A549 treated with CORT108297 at 1 μM for 4 hours (cell line): ENCODE measurements at places on chromosomes 16 and 17. TPM values are rescaled to one million over a fixed set of nuclear protein-coding genes. Genes with fewer than 3 reads are reported as not detected.

TMEM100 gene
- not detected in 5 replicates for total RNA-seq

TNS4 gene
- total RNA-seq: 118 to 182 TPM (median 158 TPM) in 5 replicates

ZNF750 gene
- not detected in 5 replicates for total RNA-seq

STX8 gene
- 56.1 to 81.5 TPM (median 59.7 TPM) in 5 replicates for total RNA-seq
